ENCODE measurements at places on chromosomes 4 and X.

DNA sequence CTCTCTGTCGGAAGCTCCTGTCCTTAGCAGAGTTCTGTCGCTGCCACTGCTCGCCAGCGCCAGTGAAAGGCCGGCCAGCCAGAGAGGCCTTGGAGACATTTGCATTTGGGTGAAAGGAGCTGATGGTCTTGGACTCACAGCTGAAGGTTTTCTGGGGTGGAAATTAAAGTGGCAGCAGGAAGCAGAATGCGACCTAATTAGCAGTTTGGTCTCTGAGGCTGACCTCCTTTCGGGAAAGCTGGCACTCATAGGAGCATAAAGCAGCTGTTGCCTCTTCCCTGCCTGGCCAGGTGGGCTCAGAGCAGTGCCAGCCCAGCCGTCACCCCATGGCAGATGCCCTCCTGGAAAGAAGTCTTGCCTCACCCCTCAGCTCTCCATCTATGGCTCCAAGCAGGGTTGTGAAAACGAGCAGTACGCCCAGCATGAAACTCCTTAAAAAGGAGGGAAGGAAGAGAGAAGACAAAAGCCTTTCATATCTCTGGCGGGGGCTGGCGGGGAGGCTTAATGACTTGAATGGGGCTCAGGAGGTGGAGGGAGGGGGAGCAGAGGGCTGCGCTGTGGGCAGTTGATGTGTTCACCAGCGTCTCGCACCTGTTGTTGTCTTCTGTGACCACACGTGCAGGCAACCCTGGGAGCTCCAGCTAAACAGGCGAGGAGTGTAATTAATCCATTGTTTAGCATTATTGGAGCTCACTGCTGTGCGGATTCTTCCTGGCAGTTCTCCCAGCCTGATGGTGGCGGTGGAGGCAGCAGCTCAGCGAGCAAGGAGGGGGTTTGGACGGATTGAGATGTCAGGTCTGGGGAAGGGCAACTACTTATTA is 264.0 kb downstream of the MID1IP1 start:
- no peak for DNase-seq

GRCh38 chrX:48003367-48003757 is 427 bp downstream of the ZNF182 start:
- no peak for DNase-seq

GRCh38 chrX:48468693-48469691 is 1.1 kb downstream of the SLC38A5 start:
- peak; percentile 17 for DNase-seq

DNA sequence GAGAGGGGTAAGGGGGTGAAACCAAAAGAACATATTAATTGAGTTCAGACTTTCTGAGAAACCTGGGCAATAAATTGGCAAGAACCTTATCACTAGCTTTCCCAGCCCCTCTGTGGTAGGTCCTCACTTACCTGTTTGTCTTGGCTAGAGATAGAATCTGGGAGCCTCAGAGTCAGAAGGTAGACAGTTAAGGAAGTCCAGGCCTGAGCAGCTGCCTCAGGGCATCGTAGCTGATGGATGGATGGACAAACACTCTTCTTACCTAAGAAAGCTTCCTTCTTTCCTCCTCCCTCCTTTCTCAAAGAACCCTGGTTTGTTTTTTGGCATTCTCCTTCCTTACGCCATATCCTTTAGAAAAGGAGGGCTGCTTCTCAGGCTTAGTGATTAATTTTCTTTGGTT is 24.4 kb downstream of the FRAS1 start:
- DNase-seq = no peak

GRCh38 chr4:73224886-73225285 is 33.7 kb downstream of the ANKRD17 start:
- no peak for DNase-seq

DNA sequence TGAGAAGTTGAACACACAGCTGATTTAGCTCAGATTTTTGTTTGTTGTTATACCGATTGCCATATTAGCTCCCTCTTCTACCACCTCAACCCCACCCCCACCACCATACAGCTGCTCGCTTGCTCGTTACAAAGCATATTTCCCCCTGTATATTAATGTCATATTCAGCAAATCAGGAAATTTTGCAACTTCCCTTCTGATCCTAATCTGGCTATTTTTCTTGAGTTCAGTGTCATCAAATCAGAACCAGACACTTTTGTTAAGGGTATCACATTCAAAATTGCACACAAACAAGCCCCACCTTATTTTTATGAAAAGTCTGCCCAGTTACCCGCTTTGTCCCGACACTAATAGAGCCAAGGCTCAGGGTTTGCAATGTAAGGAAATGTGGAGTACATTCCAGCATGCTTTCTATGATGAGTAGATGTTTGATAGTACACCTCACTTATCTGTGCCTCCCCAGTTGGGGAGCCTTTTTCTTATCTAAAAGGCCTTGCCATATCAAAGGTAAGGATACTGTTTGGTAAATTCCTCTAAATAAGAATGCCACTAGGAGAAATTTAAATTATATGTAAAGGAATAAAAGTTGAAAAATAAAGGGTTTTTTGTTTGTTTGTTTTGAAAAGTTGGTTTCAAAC is 212.2 kb downstream of the CBR4 start:
- DNase-seq = no peak

Data from stimulated activated CD4-positive, alpha-beta T cell treated with anti-CD3 and anti-CD28 coated beads, Interleukin-1b, Interleukin-23, amount 100 ng/mL, for 1 hour (primary cell).